ENCODE measurements at places on chromosomes 7 and 10. TPM values are rescaled to one million over a fixed set of nuclear protein-coding genes. Genes with fewer than 3 reads are reported as not detected.

DNA sequence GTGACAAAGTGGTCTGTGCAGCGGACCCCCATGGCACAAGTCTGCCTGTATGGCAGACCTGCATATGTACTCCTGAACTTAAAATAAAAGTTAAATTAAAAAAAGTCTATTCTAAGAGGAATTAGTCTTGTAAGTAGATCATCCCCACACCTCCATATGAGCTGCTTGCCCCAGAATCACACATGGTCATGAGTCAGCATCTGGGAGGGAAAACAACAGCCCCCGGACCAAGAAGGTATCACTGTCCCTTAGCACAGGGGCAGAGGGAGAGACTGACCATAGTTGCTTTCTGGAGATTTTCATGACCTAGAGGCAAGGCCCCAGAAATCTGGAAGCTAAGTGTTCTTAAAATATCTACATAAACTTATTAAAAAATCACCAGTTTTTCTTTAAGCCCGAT lies 86.6 kb upstream of the PDK4 start:
- no peak for DNase-seq
- no peak overlapping the region for H3K4me3 ChIP-seq
- no peaks in the 10 kb centered on the region for H3K4me1 ChIP-seq
- no peak overlapping the region for H3K27ac ChIP-seq
- no peaks in the 10 kb centered on the region for H3K36me3 ChIP-seq
- no peaks in the 10 kb centered on the region for H3K27me3 ChIP-seq

DNA sequence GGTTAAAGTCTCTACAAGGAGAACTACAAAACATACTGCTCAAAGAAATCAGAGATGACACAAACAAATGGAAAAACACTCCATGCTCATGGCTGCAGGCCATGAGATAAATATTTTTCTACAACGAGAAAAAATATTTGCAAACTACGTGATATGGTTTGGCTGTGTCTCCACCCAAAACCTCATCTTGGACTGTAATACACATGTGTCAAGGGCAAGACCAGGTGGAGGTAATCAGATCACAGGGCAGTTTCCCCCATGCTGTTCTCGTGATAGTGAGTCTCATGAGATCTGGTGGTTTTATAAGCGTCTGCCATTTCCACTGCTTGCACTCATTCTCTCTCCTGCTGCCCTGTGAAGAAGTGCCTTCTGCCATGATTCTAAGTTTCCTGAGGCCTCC lies 57.8 kb downstream of the COA1 start:
- H3K27ac ChIP-seq, result no peak overlapping the region
- no peaks in the 10 kb centered on the region for H3K36me3 ChIP-seq
- no peaks in the 10 kb centered on the region for H3K27me3 ChIP-seq

DNA sequence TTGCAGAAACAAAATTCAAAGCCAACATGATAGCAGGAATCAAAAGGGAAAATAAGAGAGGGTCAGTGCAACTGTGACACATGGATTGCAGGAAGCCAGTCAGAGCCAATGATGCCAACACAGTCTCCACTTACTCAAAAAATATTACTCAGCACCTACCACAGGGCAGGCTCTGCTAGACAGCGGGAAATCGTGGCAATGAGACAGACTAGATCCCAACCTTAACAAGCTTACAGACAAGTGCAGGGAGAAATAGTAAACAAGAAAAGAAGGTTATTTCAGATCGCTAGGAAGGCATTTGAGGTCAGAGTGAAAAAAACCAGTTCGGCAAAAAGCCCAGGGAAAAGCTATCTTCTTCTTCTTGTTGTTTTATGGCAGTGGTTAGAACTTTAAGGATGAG lies 45.2 kb upstream of the NPFFR1 start:
- H3K27ac ChIP-seq, result no peak overlapping the region
- H3K4me3 ChIP-seq, result no peak overlapping the region
- H3K36me3 ChIP-seq, result no peaks in the 10 kb centered on the region

- H3K27ac ChIP-seq, result no peak overlapping the region
- no peak for DNase-seq
- no peaks in the 10 kb centered on the region for H3K4me1 ChIP-seq
- H3K27me3 ChIP-seq, result no peaks in the 10 kb centered on the region
- no peaks in the 10 kb centered on the region for H3K36me3 ChIP-seq
Observed at GRCh38 chr10:99266383-99266782, 30.7 kb upstream of the HPSE2 start.

Gene ETV1
- total RNA-seq, result 8.7 TPM

DNA sequence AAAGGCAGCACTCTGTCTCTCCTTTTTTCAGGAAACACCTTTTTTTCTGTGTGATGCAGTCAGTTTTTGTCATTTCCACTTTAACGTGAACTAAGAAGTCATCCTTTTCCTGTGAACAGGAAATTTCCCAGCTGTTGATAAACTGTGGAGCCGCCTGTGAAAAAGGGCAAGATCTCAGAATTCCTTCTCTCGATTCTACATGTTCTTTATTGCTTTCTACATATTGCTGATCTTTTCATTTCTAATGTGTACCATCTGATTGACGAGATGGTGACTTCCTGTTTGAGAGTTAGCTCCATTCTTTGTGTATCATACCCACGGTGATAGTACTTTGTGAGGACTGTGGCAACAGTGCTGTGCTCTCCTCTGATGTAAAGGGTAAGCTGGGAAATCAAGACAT lies 50.4 kb downstream of the ADD3 start:
- peaks cover 18% of the 10 kb centered on the region for H3K4me1 ChIP-seq
- H3K27me3 ChIP-seq, result no peaks in the 10 kb centered on the region
- H3K36me3 ChIP-seq, result no peaks in the 10 kb centered on the region
- peak overlapping the region; percentile 15 for H3K4me3 ChIP-seq

DNA sequence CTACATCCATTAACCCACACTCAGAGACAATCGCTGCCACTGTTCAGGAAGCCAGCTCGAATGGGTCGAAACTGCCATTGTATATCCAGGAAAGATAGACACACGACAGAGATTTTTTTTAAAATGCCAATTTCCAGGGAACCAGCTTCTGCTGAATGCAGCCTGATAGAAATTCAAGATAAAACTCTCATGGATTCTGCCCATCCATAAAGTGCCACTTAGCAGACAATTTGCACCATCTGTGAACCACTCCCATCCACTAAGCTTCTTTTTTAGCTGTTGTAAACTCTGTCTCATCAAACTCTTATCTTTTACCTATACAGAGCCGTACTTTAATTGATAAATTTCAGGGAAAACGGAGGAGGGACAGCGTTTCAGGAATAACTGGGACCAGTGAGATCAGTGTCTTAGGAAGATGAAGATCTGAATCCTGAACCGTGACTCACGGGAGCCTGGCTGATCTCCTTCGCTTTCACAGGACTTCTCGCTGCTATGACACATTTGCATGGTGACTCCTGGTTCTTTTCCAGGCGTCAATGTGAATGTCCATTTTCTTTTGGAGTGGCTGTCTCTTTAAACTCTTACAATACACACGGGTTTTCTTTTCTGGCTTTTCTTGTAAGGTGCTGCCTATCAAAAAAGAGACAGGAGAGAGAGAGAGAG lies 103.4 kb downstream of the FAM204A start:
- no peaks in the 10 kb centered on the region for H3K4me1 ChIP-seq
- no peak for DNase-seq
- H3K27ac ChIP-seq, result no peak overlapping the region
- no peaks in the 10 kb centered on the region for H3K27me3 ChIP-seq

Gene FKBP6
- not detected for total RNA-seq

DNA sequence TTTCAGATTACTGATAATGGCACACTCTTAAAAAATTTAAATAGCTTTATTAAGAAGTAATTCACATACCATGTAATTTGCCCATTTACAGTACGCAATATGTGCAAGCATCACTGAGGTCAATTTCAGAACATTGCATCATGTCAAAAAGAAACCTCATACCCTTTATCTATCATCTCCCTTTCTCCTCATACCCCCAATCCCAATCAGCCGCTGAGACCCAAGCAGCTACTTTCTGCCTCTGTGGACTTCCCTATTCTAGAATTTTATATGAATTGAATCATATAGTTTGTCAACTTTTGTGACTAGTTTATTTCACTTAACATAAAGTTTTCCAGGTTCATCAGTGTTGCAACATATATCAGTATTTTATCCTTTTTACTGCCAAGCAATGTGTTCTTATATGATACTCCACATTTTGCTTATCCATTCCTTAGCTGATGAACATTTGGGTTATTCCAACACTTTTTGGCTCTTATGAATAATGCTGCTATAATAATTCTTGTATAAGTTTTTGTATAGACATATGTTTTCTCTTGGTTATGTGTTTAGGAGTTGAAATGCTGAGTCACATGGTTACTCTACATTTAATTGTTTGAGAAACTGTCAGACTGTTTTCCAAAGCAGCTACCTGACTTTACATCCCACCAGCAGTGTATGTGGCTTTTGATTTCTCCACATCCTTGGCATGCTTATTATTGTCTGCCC lies 26.9 kb upstream of the TPK1 start:
- no peaks in the 10 kb centered on the region for H3K27me3 ChIP-seq
- no peak for DNase-seq
- no peak overlapping the region for H3K4me3 ChIP-seq
- H3K4me1 ChIP-seq, result no peaks in the 10 kb centered on the region

- DNase-seq, result no peak
- H3K4me1 ChIP-seq, result no peaks in the 10 kb centered on the region
- H3K36me3 ChIP-seq, result no peaks in the 10 kb centered on the region
- no peaks in the 10 kb centered on the region for H3K27me3 ChIP-seq
- no peak overlapping the region for H3K4me3 ChIP-seq
- no peak overlapping the region for H3K27ac ChIP-seq
Observed at GRCh38 chr7:154425271-154425670, 373.1 kb downstream of the DPP6 start.

Gene OR13A1
- total RNA-seq, result 0.85 TPM

- no peak overlapping the region for H3K27ac ChIP-seq
- no peaks in the 10 kb centered on the region for H3K27me3 ChIP-seq
- H3K4me3 ChIP-seq, result no peak overlapping the region
- no peaks in the 10 kb centered on the region for H3K36me3 ChIP-seq
- no peak for DNase-seq
Observed at GRCh38 chr7:106757846-106758245, 96.9 kb upstream of the CCDC71L start.

DNA sequence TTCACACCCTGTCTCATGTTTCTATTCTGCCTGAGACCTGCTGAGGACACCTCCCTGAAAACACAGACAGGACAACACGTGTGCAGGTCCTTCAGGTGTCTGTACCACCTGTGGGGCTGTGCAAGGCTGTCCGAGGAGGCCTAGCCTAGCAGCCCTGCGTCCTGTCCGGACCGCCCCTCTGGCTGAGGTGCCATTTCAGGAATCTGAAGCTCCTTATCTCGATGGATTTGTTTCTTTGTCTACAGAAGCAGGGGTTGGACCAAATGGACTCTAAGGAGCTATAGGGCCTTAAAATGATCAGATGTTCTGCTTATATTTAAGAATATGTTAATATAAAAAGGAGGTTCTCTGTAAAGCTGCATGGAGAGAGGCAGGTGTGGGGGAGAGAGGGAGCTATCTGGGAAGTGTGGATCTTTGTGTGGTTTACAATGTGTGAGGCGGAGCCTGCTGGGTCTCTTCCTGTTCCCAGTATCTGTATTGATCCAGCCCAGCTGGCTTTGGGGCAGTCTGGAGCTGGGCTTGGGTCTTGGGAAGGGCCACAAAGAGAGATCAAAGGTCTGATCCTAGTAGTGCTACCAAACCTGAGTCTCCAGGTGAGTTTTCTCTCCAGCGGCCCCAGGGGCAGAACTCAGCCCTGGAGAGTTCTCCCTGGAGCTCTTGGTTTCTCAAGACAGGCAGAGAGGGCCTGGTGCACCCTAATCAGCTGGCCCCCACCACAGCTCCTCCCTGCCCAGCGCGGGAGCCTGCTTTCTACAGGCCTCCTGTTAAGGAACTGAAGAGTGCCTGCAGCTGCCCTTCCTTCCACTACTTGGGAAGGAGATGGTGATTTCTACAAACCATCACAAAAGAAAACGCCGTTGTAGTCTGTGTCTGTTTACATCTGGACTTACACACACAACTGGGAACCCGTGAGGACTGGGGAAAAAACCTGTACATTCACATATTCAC lies 3.4 kb upstream of the MNX1 start:
- no peak overlapping the region for H3K4me3 ChIP-seq
- no peak for DNase-seq
- no peaks in the 10 kb centered on the region for H3K36me3 ChIP-seq
- peaks cover 22% of the 10 kb centered on the region for H3K4me1 ChIP-seq
- H3K27me3 ChIP-seq, result peaks cover 6% of the 10 kb centered on the region

Gene ST8SIA6
- 8.9 TPM for total RNA-seq

Gene CACNB2
- total RNA-seq, result 56.7 TPM

DNA sequence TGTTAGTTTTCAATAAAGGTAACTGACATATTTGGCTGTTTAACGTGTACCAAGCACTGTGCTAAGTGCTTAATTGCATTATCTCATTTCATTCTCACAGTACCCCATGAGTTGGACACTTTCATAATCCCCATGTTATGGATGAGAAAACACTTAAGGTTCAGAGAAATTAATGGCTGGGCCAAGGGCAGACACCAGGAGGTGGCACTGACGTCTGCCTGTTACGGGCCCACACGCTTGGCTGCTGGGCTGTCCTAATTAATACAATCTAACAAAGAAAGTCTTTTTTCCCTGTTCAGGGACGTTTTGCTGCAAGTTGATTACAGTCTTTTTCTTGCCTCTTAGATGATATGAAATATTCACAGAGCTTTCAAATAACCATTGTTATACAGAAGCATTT lies 16.1 kb downstream of the DYDC2 start:
- H3K27ac ChIP-seq, result no peak overlapping the region
- H3K4me3 ChIP-seq, result no peak overlapping the region
- no peak for DNase-seq
- H3K36me3 ChIP-seq, result no peaks in the 10 kb centered on the region
- no peaks in the 10 kb centered on the region for H3K4me1 ChIP-seq
- H3K27me3 ChIP-seq, result no peaks in the 10 kb centered on the region

Gene RTKN2
- total RNA-seq, result not detected

GRCh38 chr7:78234634-78235033 lies 436.1 kb downstream of the PHTF2 start:
- H3K27me3 ChIP-seq, result no peaks in the 10 kb centered on the region
- no peak overlapping the region for H3K4me3 ChIP-seq
- no peak overlapping the region for H3K27ac ChIP-seq
- no peaks in the 10 kb centered on the region for H3K36me3 ChIP-seq

GRCh38 chr10:71837098-71837827 lies 13.8 kb downstream of the PSAP start:
- no peak overlapping the region for H3K4me3 ChIP-seq
- no peak for DNase-seq
- peaks cover 64% of the 10 kb centered on the region for H3K4me1 ChIP-seq
- peaks cover 3% of the 10 kb centered on the region for H3K36me3 ChIP-seq
- peak overlapping the region; percentile 85 for H3K27ac ChIP-seq

- H3K27ac ChIP-seq, result peak overlapping the region; percentile 15
- DNase-seq, result no peak
- H3K36me3 ChIP-seq, result peaks cover 25% of the 10 kb centered on the region
- H3K27me3 ChIP-seq, result no peaks in the 10 kb centered on the region
- H3K4me1 ChIP-seq, result no peaks in the 10 kb centered on the region
Observed at GRCh38 chr10:12214093-12214492, 18.1 kb downstream of the CDC123 start.

Gene UTF1
- not detected for total RNA-seq

- no peak for DNase-seq
- peaks cover 8% of the 10 kb centered on the region for H3K4me1 ChIP-seq
- no peak overlapping the region for H3K27ac ChIP-seq
- no peaks in the 10 kb centered on the region for H3K36me3 ChIP-seq
Observed at GRCh38 chr10:58331646-58332045, 3.2 kb upstream of the UBE2D1 start.

Gene ZNF467
- 7.4 TPM for total RNA-seq

Gene FFAR4
- 1.3 TPM for total RNA-seq
